ENCODE measurements at places on chromosomes 2 and 18.

- DNase-seq, result no peak
These were observed 680.5 kb downstream of the ZEB2 start for GRCh38 chr2:143839456-143839855.

DNA sequence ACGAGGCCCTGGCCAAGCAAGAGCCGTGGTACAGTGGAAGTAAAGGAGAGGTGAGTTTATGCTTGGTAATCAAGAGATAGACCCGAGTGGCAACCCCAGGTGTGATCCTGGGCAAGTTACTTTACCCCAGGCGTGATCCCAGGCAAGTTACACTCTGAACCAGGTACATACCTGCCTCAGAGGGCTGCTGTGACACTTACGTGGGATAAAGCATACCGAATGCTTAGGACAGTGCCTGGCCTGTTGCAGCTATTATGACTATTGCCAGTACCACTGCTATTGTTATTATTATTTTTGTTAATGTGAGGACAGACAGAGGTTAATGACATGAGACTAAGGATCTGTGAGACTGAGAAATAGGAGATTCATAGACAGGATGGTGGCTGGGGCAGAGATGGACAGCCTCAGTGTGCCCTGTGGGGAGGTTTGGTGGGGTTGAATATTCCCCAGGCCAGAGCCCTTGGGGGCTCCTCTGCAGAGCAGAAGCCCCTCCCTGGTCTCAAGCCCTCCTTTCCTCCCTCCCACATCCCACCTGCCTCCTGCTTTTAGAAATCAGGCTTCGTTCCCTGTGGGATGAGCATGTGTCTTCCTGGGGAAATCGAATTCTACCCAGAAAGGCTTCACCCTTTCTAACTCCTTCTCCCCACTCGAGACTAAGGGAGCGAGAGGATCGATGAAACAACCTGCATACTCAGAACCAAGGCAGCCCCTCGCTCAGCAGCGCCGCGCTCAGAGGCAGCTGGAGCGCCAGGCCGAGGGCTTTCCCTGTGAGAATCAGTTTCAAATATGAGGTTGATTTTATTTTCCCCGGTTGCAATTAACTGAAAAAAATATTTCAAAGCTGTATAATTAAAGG is 62.0 kb upstream of the SIX3 start:
- DNase-seq, result no peak

- DNase-seq, result peak; percentile 79
These were observed 50.6 kb downstream of the TRAF3IP1 start for GRCh38 chr2:238370823-238371372.

GRCh38 chr18:52914148-52914547 is 574.2 kb downstream of the DCC start:
- DNase-seq, result no peak

Measured in suppressor macrophage treated with lipopolysaccharide for 4 hours (primary cell).